ENCODE measurements at places on chromosomes 2 and 18.

DNA sequence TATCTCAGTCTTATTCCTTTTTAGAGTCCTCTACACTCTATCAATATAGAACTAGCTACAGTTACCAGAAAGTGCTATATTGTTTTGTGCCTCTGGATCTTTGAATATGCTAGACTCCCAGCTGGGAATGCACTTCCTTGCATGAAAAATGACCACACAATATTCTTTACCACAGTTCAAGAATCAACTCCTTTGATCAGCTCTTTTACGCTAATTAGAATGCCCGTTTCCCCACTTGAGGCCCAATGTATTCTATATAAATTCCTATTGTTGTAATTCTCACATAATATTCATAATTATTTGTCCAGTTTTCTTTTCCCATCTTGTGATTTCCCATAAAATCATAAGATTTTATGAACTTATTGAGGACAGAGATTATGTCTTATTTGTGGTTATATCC is 142.2 kb downstream of the UBE2E3 start:
- DNase-seq = no peak

DNA sequence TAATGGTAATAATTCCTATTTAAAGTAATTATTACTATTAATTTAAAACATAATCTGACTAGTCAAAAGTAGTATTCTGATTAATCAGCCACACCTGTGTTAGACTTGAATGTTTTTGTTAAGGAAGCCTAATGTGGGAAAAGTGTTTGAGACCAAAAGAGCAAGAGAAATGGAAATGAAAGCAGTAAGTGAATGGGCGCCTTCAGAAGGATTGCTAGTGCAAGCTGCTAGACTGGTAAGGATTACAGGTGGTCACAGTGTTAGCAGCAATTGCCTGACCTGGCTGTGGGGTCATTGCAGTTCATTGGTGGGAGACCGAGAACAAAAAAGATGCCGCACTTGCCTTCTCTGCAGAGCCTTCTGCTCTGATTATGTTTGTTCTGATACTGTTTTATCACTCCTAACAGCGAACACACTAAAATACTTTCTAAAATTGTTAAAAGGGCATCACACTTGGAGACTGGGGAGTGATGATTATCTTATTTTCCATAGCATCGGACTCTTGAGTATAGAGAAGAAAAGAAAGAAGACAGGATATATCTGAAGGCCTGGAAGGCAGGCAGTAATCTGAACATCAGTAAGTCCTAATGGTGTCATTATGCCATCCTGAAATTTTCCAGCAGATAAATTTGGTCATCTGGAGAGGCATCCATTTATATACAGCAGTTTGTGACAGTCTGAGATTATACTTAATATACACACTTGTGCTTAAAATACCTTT is 5.8 kb downstream of the SOCS6 start:
- DNase-seq = no peak

- no peak for DNase-seq
Measured at GRCh38 chr2:72181616-72182015, 34.0 kb upstream of the CYP26B1 start.

DNA sequence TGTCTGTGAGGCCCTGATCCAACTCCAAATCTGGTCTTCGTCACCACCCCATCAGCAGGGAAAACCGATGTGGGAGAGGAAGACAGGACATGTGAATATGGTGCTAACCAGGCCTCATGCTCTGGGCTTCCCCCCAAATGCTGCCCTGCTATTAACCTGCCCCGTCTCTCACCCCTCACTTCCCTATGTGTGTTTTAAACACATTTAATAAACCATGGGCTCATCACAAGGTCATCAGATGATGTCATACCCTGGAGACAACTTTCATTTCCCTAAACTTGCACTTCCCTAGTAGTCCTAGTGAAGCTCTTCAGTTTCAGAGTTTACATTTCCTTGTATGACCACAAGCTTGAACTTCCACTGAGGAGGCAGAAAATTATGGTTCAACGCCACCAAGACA is 49.9 kb downstream of the CD8B2 start:
- no peak for DNase-seq

DNA sequence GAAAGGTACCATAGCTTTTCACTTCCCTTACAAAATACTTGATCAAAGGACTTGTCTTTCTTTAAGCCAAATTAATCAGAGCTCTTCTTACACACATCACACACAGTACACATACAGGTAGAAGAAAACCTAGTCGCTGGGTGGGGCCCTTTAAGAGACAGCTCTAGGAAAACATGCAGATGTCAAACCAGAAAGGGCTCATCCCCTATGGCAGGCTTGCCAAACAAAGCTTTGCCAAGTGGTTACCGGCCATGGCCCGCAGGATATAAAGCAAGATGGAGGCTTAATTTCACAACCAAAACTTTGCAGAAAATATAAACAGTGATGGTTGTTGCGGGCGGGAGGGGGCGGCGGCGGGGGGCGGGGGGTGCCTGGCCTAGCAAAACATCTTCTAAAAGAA is 2156.0 kb upstream of the PIK3C3 start:
- no peak for DNase-seq

- no peak for DNase-seq
Measured at GRCh38 chr2:99514357-99514756, 24.5 kb upstream of the REV1 start.

GRCh38 chr2:26396734-26397298 is 4.9 kb upstream of the DRC1 start:
- DNase-seq = no peak

GRCh38 chr2:139924070-139924469 is 1143.9 kb upstream of the NXPH2 start:
- no peak for DNase-seq

DNA sequence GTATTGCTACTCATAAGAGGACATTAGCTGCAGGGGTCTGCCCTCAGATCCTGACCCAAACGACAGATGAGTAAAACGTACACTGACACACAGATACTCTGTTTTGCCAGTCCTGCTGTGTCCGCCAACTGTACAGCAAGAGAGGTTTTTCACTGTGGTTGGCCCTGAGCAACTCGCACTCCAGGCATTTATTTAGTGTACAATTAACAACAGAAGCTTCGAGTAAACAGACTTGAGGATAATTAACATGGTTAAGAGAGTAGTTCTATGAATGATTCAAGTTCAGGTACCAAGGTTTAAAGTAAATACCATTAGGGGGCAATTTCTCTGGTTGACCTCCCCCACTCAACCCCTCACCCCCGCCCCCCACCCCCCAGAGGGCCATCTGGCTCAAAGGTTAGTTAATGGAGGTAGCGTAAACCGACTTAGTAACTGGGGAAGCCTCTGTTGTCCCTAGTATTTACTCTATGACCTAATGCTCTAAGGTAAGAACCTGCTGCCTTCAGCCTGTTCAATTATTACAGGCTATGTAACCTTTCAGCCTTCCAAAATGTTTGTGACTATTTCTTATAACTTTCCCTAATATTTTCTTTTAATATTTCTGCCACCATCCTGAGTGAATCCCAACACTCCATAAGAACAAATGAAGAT is 103.9 kb upstream of the XIRP2 start:
- DNase-seq = no peak

DNA sequence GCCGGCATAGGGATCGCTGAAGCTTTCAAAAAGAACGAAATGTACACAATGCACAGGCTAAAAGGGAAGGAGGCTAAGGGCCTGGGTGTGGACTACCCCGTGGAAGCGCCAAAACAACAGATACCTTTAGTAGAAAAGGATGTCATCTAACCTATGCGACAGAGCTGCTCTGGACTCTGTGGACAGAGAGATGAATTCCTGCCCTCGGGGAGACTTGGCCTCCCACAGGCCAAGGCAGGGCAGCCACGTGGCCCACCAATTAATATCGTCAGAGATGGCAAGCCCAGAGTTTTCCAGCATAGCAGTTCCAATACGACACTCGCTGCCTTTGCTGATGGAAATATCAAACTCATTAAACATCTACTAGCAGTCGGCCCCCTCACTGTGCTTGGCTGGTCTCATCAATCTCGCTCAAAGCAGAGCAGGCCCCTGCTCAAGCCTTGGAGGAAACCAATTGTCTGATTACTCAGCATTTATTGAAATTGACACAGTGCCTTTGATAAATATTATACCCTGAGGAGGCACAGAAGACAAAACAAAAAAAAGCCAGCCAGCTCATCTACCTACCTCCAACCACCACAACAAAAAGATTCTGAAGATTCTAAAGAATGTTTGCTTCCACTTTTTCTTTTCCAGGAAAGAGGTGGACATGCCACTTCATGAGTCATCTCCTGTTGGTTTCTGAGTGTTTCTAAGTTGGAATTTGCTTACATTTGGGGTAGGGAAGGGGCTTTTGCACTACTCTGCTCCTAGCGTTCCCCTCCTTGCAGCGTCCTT is 79.0 kb upstream of the ACAA2 start:
- DNase-seq = no peak

All from GM12891 (cell line).